ENCODE measurements at places on chromosomes 5 and 9. TPM values are rescaled to one million over a fixed set of nuclear protein-coding genes. Genes with fewer than 3 reads are reported as not detected.

- no peak for DNase-seq
Observed at GRCh38 chr5:115151208-115151805, 18.4 kb downstream of the TRIM36 start.

DNA sequence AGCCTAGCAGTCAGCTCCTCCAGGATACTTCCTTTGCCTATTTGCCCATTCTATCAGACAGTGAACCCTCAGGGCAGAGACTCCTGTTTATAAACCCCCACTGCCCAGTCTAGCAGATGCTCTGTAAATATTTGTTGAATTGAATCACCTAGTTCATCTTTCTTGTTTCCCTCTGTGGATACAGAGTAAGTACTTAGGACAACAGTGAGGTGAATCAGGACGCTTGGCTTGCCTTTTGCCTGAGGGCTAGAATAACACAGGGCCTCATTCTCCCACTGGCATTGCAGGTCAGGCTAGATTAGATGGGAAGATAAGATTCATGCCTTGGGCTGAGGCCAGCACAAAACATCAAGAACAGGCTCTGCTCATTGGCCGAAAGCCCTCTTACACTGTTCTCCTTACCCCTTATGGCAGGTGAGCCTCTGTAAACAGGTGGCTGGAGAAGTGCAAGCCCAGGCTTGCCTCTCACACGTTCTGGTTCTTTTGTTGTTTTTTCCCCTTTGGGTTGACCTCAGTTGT lies 22.2 kb downstream of the TNFSF8 start:
- peak; percentile 33 for DNase-seq

DNA sequence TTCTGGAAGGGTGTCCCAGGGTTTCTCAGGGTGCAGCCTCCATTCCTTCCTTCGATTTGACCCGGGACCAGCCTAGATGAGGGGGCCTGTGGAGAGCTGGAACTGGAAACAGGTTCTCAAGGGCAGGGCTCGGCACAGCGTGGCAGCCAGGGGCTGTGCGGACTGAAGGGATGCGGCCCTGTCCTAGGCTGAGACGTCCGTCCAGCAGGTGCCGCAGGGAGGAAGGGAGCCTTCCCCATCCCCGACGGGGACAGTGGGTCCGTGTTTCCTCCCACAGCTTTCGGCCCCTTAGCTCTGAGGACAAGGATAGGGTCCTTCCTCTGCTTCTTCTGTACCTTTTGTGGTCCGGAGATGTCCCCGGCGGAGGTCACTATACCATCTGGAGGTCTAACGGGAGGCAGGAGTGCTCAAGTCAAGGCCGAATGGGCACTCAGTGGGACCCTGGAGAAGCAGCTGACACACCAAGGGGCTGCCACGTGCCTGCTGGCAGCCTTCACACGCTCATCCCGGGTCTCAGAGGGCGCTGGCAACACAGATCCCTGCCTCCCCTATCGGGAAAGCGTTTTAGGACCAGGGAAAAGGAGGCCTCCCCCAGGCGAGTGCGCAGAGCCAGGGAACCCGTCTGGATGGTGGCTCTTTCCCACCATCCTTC lies 49.9 kb downstream of the USP20 start:
- no peak for DNase-seq

- DNase-seq, result no peak
Observed at GRCh38 chr9:92665836-92666235, 4.1 kb downstream of the IPPK start.

Gene SIT1
- total RNA-seq, result not detected

DNA sequence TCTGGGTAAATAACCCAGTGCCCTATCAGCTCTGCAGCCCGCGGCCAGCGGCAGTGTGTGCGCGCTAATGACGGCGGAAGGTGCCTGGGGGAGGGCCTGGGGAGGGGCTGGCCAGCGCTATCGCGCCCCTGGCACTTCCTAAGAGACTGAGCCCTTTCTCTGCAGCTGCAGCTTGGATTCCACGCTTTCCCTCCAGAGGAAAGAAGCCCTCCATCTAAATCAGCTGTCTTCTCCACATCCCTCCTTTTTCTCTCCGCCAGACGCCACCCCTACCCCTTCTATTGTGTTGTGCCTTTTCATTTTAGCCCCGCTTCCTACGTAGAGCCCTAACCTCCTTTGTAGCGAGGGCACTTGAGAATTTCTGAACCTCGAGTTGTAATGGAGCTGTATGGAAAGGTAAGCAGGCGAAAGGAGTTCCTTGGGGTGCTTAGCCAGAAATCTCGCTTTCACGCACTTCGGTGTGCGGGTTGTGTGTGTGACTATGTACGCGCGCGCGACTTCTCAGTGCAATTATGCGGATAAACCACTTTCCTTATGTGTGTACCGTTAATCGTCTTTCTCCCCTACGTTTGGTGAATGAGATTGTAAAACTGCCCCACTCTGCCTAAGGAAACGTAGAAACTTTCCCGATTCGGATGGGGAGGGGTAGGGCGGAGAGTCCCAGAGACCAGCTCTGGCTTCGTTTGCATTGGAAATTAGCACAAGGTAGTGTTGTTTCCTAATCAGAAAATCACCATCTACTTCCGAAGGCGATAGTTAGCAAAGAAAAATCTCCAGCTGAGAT lies 664 bp upstream of the RAB3C start:
- DNase-seq, result no peak

DNA sequence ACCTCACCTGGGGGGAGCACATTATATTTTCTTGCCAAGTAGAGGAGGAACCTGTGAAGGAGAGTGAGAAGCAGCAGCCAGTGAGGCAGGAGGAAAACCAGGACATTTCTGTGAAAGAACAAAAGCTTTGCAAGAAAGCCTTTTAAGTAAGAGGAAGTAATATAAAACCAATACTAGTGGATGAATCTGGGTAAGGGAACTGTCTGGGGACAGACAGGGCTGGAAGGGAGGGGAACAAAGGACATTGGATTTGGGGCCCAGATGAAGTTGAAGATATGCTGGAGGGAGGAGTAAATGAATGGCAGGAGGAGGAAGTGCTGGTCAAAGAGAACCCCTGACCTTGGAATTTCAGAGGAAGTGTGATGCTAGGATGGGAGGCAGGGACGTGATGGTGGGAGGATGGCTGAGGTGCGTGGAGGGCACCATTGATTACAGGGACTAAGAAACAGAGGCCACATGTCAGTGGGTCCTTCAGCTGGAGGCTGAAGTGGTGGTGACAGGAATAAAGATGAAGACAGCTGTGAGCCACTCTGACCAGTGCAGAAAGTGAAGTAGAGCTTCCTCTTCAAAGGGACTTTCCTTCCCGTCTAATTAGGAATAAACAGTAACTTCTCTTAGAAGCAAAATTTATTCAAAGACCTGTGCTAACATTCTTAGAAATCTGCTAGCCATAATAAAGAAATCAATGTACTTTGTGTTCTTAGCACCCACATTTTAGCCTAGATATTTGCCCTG lies 43.5 kb upstream of the FABP6 start:
- DNase-seq, result no peak

DNA sequence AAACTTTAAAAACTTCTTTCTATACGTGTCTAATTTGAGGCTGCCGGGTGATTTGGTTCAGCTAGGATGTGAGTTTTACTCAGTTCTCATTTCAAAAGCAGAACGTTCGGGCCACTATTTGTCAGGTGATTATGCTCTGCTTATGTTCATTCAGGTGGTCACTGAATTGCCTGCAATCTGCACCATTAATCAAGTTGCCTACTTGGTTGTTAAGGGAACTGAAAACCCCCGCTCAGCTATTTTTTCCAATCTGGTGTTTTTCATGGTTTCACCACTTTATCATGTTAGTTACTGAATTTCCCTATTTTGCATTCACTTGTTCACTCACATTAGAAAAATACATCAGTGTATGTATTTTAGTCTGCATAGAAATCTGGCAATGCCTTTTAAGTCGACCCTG lies 523.0 kb downstream of the CSNK1G3 start:
- DNase-seq, result no peak

GRCh38 chr5:127695346-127695745 lies 7.8 kb upstream of the CCDC192 start:
- DNase-seq, result no peak

DNA sequence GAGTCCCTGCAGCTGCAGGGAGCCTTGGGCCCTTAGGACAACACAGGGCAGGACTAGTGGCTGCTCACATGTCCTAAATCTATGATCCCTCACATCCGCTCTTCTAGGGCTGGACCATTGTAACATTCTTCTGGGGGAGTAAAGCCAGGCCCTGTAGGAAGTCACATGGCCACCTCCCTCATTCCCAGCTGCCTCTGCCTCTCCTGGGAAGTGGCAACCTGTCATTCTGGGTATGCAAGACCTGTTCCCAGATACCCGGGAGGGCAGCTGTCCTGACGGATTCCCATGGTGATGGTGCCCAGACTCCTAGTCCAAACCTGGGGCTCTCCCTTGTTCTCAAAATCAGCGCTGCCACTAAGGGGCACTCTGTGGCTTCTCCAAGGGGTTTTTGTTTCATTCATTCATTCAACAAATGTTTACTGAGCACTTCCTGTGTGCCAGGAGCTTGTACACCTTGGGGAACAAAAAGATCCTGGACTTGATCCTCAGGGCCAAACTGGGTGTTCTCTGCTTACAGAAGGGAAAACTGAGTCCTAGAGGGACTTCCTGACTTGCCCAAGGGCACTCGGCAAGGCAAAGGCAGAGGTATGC lies 85.6 kb downstream of the PSD2 start:
- DNase-seq, result no peak

GRCh38 chr9:137278721-137279711 lies 1.5 kb downstream of the TOR4A start:
- DNase-seq, result no peak

DNA sequence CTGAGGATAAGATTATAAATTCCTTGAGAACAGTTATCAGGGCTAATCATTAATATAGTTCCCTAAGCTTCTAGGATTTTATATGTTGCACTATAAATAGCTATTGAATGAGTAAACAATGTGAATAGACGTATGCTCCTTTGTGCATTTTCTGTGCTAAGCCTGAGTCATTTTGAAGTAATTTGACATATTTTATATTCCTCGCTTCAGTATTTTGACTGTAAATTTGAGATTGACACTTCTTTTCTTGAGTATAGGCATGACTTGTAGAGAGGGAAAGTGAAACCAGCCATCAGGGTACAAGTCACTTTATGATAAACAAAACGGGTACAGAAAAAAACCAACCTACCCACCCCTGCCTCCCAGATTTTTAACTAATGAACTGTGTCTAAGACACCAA lies 367.7 kb upstream of the PRR16 start:
- DNase-seq, result peak; percentile 40

Gene PTGR1
- 554 TPM for total RNA-seq

DNA sequence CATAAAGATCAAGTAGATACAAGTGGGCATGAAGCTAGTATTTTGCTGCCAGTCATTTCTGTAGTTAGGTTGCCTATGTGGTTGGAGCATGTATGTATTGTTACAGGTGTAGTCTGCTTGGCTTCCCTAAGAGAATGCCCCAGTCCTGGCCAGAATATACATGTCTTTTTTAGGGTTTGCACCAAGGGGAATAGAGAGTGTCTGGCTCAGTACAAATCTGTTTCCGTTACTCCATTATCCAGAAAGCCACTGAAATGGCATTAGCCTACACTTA lies 23.2 kb downstream of the TGFBR1 start:
- DNase-seq, result no peak

DNA sequence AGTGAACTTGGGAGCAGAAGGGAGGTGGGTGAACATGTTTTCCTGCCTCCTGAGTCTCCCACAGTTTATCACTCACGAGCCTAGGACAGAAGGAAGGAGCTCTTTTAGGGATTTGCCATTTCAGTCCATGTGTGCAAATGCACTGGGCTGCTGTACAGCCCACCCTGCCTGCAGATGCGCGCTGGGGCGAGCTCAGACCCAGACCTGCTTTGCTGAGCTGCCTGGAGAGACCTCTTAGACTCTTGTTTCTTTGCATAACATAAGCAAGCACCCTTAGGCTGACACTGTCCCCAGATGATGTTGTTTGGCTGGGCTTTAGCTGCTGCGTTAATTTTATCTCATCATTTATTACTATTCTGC lies 199.0 kb downstream of the CACNA1B start:
- no peak for DNase-seq

DNA sequence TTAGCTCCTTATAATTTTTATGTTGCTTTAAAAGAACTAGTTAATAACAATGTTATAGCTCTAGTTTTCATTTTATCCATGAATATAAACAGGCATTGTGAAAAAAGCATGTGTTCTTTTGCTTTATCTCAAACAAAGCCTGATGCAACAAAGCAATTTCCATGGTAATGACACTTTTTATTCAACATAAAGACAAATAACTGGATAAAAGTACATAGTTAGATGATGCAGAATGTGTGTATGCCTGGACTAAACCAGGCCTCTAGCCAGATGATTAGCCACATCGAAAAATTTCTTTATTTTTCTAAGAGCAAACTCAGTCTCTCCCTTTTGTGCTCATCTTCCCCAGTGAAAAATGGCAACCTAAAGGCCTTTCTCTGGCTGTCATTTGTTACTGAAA lies 125.6 kb upstream of the TARS1 start:
- no peak for DNase-seq

Gene KIF24
- 5.5 TPM for total RNA-seq
